ENCODE measurements at places on chromosomes 2 and 18.

- DNase-seq: no peak
Measured at GRCh38 chr2:513981-514706, 163.1 kb downstream of the TMEM18 start.

DNA sequence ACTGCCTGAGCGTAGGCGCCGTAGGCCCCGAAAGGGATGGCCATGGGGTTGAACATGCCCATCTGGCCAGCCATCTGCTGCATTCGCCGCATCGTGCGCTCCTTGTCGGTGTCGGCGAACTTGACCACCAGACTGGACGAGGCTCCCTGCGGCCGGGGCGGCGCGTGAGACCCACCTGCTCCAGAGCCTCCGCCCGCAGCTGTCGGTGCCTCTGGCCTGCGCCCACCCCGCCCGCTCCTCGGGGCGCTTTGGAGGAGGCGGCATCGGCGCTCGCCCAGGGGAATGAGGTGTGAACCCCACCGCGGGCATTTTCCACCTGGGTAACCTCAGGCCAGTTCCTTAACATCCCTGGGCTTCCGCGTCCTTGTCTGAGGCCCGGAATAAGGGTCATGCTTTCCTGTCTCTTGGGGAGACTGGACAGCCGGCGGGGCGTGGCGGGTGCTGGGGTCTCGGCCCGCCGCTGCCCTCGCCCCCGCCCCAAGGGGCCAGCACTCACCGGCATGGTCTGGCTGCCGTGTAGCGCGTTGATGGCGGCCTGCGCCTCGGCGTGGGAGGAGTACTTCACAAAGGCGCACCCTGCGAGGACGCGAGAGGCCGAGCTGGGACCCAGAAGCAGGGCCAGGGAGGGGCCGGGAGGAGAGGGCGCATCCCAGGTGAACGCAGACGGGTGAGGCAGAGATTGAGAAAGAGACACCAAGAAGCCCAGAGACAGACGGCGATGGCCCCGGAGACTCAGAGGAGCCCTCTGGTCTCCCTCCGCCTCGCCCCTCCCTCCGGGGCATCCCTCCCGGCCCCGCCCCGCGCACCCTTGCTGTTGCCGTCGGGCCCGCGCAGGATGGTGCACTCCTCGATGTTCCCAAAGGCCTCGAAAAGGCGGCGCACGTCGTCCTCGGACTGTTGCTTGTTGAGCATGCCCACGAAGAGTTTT is 291.0 kb downstream of the CELF4 start:
- DNase-seq: no peak

- no peak for DNase-seq
Measured at GRCh38 chr2:102052365-102052764, 60.6 kb downstream of the IL1R2 start.

GRCh38 chr18:24368749-24369148 is 28.9 kb downstream of the OSBPL1A start:
- no peak for DNase-seq

- peak; percentile 36 for DNase-seq
Measured at GRCh38 chr18:43192408-43192807, 76.9 kb upstream of the RIT2 start.

- DNase-seq: no peak
Measured at GRCh38 chr2:226556050-226556449, 243.6 kb downstream of the IRS1 start.

- DNase-seq: no peak
Measured at GRCh38 chr2:65681503-65681902, 249.1 kb upstream of the SPRED2 start.

DNA sequence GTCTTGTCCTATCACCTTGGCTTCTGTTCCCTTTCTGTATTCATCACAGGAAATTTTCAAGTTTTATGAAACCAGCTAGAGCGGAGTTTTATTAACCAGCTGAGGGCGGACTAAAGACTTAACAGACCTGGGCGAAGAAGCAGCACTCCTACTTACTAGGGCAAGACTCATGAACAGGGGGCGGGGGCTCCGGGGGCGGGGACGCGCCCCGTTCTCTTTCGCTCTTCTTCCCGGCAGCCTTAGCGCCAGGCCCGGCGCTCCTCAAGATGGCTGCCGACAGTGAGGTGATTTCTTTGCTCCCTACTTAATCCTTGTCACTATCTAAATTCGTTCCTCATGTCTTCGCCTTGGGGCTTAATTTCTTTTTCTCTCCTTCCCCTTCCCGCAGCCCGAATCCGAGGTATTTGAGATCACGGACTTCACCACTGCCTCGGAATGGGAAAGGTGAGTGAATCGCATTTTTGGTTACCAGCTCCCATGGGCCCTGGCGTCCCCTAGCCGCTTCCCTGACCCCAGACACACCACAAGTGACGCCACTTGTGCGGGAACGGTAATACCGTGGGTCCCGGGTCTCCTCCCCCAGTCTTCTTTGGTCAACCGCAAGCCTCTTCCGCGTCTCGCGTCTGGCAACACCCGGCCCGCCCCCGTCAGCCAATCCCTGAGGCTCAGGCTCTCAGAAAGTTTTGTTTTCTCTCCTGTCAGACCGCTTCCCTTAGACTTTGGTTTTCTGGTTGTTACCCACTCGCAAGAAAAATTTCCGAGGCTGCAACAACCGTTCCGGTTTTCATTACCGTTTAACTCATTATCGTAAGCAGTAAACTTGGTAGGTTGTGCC is at the start of gene RAB3GAP1:
Gene RAB3GAP1, plus strand, starts transcription at position 251 of the 835 bp plus-strand sequence. Its CDS starts 16 bp downstream, at position 267.
- DNase-seq: peak; percentile 56

DNA sequence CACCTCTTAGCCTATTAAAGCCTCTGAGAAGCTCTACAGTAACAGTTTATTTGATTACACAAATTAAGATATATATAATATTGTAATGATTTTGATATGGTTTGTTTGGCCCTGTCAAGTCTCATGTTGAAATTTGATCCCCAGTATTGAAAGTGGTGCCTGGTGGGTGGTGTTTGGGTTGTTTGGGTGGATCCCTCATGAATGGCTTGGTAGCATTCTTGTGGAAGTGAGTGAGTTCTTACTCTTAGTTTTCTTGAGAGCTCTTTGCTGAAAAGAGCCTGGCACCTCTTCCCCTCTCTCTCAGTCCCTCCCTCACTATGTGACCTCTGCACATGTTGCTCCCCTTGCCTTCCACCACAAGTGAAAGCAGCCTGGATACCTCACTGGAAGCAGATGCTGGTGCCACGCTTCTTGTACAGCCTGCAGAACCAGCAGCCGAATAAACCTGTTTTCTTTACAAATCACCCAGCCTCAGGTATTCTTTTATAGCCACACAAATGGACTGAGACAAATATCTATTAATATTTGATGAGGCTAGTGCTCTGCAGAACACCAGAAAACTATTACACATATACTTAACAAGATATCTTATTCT is 52.8 kb downstream of the SLC4A10 start:
- DNase-seq: no peak

GRCh38 chr2:129428086-129428660 is 551.3 kb upstream of the RAB6C start:
- no peak for DNase-seq

GRCh38 chr2:106970471-106971261 is 84.7 kb upstream of the ST6GAL2 start:
- DNase-seq: peak; percentile 66

GRCh38 chr18:43160509-43160908 is 45.0 kb upstream of the RIT2 start:
- peak; percentile 60 for DNase-seq

DNA sequence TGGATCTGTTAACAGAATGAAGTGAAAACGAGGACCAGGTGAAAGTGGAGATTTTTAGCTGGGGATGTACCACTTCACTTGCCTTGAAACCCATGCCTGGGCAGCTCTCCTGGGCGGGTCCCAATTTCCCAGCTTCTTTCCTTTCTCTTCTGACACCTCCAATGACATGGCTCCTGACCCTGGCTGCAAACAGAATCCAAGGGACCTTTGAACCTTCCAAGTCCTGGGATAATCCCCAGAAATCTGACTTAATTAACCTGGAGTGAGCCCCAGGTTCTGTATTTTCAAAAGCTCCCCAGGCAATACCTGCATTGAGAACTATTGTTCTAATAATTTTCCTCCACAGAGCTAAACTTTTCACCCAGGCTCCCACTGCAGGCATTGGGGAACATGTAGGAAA is 495.9 kb downstream of the CNTNAP5 start:
- DNase-seq: no peak
